ENCODE measurements at places on chromosomes 2 and 18.

DNA sequence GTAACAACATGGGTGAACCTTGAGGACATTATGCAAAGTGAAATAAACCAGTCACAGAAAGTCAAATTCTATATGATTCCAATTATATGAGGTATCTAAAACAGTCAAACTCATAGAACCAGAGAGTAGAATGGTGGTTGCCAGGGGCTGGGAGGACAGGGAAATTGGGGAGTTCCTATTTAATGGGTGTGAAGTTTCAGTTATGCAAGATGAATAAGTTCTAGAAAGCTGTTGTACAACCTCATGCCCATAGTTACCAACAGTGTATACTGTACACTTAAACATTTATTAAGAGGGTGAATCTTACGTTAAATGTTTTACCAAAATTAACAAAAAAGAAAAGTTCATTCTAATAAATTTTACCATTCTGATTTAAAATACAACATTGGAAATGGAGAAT lies 92.7 kb upstream of the WDSUB1 start:
- DNase-seq = no peak

- DNase-seq = no peak
These were observed 128.3 kb downstream of the ATP9B start for GRCh38 chr18:79197531-79197930.

- DNase-seq = no peak
These were observed 20.0 kb upstream of the PTPN2 start for GRCh38 chr18:12904012-12904516.

DNA sequence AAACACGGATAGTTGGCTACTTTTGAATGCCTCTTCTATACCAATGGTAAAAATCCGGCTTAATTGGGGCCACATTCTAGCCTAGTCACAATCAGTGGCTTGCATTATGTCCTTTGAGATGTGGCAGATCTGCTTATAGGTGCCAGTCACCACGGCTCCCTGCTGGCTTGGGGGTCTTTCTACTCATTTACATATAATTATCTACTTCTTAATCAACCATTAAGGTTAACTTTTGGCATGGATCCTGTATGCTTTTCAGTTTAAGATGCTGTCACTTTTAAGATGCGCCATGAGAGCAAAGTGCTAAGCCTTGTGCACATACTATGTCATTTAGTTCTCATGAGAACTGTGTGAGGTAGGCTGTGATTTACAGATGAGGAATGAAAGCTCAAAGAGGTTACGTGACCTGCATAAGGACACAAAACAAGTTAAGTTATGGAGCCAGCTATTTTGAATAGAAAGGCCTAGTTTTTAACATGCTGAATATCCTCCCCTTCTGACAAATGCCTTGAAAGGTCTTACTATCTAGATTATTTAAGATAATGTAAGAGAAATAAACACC lies 4.1 kb downstream of the NEDD4L start:
- no peak for DNase-seq

DNA sequence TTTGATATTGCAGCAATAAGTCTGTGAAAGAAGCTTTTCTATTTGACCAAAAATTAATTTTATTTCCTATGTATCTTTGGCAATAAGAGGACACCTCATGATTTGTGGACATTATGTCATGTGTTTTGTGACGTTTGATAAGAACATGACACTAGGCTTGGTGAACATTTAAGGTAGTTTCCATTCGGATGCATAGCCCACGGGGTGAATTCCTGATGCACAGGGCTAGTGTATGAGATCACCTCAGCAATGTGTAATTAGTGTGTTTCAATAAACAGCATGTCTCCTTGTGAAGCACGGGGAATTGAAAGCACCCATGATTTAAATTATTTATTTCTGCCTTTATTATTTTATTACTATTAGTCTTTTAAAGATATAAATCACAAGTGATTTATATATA lies 146.1 kb upstream of the LINC00305 start:
- no peak for DNase-seq

- DNase-seq = no peak
These were observed 34.4 kb downstream of the MEIS1 start for GRCh38 chr2:66469214-66469902.

GRCh38 chr2:227623226-227623625 lies 5.9 kb downstream of the SCYGR4 start:
- no peak for DNase-seq

GRCh38 chr2:229257985-229258384 lies 13.1 kb downstream of the PID1 start:
- DNase-seq = no peak

DNA sequence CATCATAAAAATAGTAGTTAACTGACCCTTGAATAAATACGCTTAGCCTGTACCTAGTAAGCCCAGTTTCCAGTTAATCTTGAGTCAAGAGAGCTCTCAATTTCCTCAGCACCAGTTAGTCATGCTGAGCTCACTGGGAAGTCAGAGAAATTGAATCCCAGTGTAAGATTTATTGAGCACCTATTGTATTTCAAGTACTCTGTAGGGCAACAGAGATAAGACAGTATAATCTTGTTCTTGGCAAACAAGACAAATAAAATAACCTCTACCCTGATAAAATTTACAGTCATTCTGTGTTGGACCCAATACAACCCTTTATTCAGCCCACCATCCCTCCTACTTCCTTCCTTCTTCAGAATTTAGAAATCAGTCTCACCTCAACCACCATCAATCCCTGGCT lies 71.9 kb upstream of the NRP2 start:
- DNase-seq = no peak

DNA sequence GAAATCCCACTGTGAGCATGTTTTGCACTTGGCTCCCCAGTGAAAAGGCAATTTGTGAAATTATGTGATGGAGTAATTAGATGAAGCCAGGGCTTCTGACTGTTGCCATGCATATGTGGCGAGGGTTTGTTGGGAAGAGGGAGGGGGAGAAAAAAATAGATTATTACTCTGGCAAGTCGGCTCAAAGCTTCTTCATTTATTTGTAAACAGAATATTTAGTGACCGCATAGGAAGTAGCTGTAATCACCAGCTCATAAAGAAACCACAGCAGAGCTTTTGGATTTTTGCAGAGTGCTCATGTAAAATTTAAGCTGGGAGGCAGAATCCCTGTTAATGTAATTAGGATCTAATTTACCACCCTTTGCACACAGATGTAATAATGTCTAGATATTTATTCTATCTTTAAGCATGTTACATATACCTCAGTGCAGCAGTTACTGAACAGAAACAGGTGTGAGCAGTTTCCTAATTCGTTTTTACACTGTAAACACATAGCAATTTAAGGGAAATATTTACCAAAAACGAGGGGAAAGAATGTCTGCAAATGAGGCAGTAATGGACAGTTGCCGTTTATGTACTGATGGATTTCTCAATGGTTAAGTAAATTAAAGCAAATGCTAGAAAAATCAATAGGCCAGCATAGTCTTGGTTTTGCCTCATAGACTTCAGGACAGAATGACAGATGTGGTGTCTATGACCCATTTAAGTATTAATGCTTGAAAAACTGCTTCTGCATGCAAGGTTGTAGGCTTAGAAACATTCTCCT lies 87.9 kb downstream of the MEIS1 start:
- no peak for DNase-seq

DNA sequence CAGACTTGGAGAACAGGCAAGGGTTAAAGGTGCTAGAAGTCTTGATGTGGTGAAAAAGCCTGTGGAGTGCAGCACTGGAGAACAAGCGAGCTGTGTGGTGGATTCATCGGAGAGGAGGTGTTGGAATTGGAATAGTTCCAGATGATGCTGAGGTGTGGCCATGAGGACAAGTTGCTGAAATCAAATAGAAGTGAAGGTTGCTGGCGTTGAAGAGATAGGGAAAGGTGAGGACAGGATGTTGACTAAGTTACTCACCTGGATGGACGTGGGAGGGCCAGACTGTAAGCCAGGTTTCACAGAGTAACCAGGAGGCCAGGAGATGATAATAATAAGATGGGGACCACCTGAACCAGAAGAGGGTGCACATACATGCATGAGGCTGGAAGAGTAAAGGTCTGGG lies 173.4 kb downstream of the DIS3L2 start:
- DNase-seq = no peak

- DNase-seq = peak; percentile 39
These were observed at the start of gene CFLAR for GRCh38 chr2:201116115-201116958. CFLAR (plus strand) TSS chr2:201116164; CDS start chr2:201129866, 13,702 bp downstream.

Data from bone marrow (tissue), 2 donors.